ENCODE measurements at places on chromosomes 11 and 22.

DNA sequence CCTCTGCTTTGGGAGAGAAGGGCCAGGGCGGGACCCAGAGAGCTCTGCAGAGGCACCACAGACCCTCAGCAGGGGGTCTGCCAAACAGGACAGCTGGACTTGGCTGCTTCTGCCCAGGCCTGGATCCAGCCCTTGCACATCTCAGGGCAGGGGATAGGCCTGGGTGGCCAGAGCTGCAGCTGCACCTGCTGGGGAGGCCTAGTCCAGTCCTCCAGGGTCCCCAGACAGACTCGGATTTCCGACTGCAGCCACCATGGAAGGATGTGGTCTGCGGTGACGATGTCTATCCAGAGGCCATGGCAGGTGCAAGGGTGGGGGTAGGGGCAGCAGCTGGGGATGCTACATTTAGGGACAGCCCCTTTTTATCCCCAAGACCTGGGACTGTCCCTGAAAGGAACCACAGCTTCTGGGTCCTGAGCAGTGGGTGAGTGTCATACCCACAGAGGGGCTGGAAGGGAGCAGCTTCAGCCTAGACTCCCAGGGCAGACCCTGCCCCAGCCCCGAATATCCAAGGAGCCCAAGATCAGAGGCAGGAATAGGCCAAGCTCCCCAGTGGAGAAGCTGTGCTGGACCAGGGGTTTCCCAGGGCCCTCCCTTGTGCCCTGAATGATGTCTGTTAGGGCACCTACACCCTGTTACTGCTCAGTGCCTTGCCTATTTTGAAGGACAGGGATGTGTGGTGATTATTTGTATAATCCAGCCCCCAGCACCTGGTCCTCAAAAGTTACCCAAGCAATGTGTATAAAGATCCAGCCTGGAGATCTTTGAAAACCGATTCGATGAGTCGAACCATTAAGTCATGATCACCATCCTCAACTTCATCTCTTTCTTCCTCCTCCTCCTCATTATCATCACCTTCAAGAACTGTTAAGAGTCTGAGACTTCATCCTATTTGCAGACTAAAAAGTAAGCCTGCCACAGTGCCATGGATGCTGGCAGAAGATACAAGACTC lies 2.5 kb upstream of the IGLL5 start:
- peak; percentile 87 for DNase-seq

DNA sequence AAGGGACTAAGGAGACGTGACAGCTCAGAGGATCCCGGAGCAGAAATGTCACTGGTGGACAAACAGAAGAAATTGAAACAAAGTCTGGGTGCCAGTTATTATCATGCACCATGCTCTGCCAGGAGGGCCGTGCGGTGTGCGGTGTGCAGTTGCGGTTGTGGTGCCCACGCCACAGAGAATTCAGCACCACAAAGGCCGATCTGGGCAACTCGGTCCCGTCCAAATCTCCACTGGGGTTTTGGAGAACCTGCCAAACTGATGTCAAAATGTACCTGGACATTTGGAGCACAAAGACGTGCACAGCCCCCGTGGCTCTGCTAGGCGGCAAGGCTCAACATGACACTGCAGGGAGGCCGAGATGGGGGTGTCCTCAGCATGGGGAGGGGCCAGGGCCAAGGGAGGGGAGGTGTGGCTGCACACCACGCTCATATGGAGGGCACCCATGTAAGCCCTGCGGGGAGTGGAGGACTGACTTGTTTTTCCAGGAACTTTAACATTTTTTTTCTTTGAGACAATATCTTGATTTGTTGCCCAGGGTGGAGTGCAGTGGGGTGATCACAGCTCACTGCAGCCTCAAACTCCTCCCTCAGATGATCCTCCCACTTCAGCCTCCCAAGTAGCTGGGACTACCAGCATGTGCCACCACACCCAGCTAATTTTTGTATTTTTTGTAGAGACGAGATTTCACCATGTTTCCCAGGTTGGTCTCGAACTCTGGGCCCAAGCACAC lies 39.4 kb downstream of the GNB1L start:
- DNase-seq = no peak

DNA sequence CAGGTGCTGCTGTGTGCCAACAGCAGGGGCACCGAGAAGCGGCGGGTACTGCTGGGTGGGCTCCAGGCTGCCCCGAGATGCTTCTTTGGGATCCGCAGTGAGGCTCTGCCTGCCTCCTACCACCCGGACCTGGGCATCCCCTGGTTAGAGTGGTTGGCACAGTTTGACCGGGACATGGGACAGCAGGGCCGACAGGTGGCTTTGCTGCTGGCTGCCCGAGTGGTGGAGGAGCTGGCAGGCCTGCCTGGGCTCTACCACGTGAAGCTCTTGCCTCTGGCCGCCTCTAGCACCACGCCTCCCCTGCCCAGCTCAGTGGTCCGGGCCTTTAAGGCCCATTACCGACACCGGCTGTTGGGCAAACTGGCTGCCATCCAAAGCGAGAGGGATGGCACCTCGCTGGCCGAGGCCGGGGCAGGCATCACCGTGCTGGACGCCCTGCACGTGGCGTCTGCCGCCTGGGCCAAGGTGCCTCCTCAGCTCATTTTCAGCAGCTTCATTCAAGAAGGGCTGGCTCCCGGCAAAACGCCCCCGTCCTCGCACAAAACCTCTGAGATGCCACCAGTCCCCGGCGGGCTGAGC lies 1.9 kb downstream of the TIGD3 start:
- no peak for DNase-seq

DNA sequence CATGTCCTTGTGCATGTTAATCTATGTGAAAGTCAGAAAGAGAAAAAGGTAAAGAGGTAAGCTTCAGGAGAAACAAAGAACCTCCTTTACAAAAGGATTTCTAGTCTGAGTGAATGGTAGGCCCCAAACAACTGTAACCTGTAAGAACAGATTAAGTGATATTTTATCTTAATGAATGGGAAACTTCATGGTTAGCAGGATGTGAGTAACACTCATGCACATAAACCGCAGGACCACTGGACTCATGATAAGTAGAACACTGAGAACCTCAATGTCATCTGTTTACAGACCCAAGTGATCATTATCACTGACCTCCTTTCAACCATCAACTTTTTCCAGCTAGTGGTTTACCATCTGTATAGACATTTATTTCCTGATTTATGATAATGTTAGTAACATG lies 19.9 kb downstream of the OR8G5 start:
- no peak for DNase-seq

- DNase-seq = no peak
These were observed 523 bp upstream of the MPZL3 start for GRCh38 chr11:118252688-118253087.

GRCh38 chr22:46105494-46106278 lies 44.6 kb upstream of the PPARA start:
- no peak for DNase-seq

GRCh38 chr11:68011051-68011943 lies 1.2 kb downstream of the ALDH3B1 start:
- no peak for DNase-seq

GRCh38 chr22:41256254-41257253 lies 15.8 kb upstream of the CHADL start:
- DNase-seq = no peak

- no peak for DNase-seq
These were observed 3.3 kb downstream of the SEC14L2 start for GRCh38 chr22:30400159-30400558.

- no peak for DNase-seq
These were observed 47.9 kb downstream of the GRAMD4 start for GRCh38 chr22:46668116-46668515.

Measured in stimulated activated naive B cell treated with anti-CD40 and anti-IgM and Interleukin-4, amounts not matched to agents 10 μg/mL and 1 μg/mL and 100 μg/mL, for 72 hours (primary cell).